ENCODE measurements at places on chromosomes 2 and 18.

DNA sequence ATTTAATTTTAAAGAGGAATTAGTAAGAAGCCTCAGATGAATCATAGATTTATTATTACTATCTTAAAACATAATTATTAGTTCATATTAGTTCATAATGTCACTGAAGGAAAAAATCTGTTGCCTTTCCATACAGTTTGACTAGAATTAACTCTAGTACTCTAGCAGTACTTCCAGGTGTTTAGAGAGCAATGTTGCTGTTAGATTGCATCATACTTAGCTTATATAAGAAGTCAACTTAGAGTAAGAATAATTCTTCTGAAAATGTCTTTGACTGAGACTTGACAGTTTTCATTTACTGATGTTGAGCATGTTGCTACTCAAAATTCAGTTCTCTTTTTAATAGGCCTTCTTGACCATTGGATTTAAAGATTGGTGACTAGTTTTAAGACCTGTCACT lies 4.7 kb downstream of the RAB3GAP1 start:
- no peak for DNase-seq

DNA sequence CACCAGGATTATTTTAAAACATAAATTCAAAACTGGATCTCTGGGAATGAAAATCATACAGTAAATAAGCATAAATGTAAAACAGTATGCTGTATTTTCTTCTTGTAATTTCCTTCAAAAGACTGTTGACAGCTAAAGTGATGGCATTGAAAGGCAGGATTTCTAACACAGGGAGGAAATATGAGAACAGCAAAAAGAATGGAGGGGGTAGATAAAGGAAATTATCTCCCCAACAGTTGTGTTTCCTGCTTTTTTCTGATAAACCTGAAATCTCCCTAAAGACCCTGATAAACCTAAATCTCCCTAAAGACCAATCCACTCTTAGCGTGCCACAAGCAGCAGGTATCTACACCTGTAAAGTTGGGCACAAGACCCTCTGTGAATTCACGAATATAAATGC lies 50.8 kb downstream of the PIAS2 start:
- no peak for DNase-seq

DNA sequence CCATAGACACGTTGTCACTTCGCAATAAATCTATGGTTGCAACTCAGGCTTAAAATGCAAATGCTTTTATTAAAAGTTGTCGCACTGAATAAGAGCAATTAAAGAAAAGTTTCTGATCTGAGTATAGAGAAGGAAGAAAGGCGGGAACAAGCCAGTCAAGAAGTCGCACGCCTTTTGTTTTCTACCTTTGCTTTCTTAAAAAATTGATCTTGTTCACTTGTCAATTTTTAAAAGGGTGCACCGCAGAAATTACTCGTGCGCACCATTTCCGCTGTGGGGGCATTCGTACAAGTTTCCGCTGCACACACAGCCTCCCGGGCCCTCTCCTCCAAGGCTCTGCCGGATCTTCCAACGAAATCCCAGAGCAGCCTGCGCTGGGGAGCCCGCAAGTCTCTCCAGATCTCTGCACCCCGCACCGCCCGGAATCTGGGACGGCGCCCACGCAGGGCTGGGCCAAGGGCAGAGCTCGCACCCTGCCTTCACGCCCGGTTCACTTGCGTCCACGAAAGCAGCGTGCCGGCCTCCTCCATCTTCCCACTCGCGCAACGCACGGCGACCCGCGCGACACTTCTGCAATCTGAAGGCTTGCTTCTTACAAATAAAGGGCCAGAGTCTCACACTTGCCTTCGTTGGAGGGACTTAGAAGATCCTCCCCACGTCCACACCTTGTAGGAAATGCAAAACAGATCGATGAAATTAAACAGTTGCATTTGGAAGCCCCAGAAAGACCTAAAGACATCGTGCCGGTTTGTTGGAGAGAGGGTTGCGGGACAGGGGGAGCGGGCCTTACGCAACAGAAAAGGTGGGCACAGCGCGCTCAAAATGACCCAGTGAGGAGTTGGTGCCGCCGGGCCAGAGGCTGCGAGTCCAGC lies 2.6 kb upstream of the SALL3 start:
- no peak for DNase-seq

DNA sequence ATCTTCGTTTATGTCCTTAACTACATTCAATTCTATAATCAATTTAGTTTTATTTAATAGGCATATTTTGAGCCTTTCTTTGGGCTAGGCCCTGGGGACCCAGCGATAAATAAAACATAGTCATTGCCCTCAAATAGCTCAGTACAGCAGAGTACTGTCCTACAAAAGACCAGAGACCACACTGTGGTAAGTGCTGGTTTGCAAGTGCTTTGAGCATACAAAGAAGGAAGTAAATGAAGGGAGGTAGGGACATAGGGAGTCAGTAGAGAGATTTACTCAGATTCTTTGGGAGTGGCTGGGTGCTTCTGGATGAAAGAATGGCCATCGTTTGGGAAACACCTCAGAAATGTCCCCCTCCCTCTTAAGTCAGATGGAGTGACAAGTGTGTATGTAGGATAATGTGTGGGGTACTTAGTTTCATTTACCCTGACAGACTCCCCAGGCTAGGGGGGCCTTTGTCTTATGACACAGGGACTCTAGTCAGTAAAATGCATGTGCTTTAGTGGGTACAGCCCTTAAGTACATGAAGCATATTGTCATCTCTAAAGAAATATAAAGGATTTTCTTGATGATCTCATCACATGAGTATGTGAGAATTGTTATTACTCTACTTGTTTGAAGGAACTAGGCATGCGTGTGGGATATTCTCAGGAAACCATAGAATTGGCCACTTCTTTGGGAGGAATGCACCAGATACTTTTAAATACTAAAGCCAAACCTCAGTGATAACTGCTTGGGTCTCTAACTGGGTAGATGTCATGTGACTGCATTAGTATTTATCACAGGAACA lies 35.1 kb downstream of the MAPRE2 start:
- DNase-seq: no peak

DNA sequence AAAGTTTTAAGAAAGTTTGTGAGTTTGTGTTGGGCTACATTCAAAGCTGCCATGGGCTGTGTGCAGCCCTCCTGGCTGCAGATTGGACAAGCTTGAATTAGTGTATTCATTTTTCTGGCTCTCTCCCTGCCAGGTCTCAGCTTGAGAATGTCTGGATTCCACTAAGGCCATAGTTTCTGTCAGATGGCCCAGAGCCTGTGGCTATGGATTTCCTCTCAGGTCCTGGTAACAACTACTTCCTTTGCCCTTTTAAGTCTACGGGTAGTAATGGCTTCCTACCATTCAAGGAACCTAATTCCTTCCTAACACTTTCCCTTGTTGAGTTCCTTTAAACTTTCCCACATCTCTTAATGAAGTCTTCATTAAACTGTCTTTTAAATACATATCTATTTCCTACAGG lies 24.3 kb upstream of the PSMD14 start:
- no peak for DNase-seq
